ENCODE measurements at places on chromosomes 2 and 18. TPM values are rescaled to one million over a fixed set of nuclear protein-coding genes. Genes with fewer than 3 reads are reported as not detected.

DNA sequence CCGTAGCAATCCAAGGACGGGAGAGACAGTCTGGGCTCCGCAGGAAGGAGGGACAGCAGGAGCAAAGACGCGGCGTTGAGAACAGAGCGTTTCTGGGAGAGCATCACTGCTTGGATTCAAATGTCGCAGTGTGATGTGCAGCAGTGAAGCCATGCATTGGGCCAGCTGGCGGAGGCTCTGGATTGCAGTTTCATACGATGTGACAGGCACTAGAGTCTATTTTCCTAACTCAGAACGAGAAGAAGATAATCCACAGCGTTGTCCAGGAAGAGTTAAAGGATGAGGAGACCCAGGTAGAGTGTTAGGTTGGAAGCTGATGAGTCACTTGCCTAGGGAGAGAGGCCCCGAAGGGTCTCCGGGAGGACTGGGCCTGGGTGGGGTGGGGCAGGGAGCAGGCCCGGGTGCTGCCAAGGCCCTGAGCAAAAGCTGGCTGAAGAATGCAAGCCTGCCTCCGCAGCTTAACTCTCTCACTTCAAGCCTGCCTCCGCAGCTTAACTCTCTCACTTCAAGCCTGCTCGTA, 17.7 kb upstream of the SEMA4C start:
- no peak for DNase-seq

GRCh38 chr2:230410263-230410662, 5.7 kb upstream of the SP100 start:
- no peak for DNase-seq

- DNase-seq, result no peak
Measured at GRCh38 chr2:19255481-19255880, 102.9 kb downstream of the OSR1 start.

- DNase-seq, result no peak
Measured at GRCh38 chr2:25570161-25570845, 103.1 kb downstream of the DTNB start.

- DNase-seq, result no peak
Measured at GRCh38 chr2:239467956-239468490, 67.2 kb upstream of the HDAC4 start.

DNA sequence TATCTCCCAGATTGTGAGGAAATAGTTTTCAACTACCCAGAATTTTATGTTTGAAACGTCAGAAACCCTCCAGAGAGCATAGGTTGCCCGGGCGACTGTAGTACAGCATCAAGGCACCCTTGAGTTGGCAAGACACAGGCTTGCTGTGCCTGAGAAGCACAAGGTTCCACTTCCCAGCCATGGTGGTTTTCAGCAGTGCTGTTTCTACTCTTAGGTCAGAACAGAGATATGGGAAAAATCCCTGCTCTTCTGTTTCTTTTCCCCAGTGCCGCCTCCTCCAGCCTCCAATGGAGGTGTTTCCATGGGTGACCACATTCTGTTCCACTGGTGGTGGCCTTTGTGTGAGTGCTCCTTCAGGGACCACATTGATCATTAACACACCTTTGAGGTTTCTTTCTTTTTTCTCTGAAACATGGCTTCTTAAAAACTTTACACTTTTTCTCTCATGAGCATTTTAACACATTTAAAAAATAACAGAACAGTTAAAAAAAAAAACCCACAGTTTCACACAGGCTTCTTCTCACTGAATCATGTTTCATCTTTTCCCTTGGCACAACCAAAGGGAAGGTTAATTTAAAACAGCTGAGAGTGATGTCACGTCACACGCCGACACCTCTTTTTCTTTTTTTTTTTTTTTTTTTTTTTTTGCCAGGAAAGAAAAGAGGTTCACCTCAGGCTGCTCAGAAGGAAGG, 229.3 kb upstream of the HDAC4 start:
- DNase-seq, result peak; percentile 2

DNA sequence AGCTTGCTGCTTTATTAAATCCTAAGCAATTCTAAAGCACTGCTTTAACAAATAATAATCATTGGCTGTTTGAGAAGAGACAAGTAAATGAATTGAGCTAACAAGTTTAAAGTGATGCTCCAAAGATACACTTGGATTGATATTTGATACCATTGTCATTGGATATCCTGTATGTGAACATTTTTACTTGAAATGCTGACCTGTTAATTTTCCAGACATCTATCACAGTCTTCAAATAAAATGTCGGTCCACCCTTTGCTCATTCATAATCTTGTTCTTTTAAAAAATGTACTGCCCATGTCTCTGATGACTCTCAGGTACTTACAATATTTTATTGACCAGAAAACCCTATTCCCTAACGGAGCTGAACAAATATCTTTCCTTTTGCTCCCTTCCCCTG, 202.1 kb downstream of the DYSF start:
- no peak for DNase-seq

DNA sequence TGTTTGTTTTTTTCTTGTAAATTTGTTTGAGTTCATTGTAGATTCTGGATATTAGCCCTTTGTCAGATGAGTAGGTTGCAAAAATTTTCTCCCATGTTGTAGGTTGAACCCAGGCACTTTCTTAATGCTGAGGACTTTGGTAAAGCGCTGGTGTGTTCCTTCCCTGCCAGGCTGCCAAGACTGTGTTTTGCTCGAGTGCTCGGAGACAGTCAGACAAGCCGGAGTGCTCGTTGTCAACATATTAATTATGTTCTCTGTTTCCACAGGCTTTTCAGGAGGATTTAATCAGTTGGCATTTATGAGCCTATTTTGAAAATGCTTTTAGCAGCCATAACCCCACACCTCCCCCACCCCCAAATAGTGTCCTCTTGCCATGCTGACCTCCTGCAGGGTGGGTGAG, 6.4 kb downstream of the MTCL1 start:
- no peak for DNase-seq

DNA sequence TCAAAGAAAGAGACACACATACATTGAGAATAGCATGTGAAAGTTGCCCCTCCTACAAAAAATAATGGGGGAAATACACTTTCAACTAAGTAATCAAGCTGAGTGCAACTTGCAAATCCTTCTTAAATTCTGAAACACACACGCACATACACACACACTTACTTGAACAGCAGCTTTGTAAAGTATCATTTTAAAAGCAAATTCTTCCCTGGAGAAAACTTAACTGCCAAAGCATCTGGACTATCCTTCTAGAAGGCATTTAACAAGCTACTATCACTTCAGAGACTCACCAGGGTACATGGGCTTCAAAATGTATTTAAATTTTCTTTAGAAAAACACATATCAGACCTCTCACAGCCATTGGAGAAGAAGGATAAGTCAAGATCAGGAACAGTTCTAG, 15.3 kb downstream of the GAREM1 start:
- DNase-seq, result no peak

DNA sequence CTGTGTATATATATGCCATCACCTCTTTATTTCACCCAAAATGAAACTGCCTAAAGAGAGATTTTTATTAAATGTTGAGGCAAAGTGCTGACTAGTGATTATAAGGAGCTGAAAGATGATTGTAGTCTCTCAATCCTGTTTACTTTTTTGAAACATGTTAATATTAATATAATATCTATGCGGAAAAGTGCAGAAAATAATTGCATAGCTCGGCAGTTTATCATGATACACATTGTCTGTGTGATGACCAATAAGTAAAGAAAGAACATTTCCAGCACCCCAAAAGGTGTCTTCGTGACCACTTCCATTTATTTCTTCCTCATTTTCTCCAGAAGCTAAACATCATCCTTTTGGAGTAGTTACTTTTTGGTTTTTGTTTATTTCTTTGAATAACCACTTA, 99.0 kb downstream of the BIRC6 start:
- no peak for DNase-seq

GRCh38 chr18:68241881-68242280, 473.0 kb downstream of the TMX3 start:
- no peak for DNase-seq

GRCh38 chr18:63586966-63587365, at the start of gene SERPINB13:
SERPINB13 (plus strand) TSS chr18:63587343; CDS start chr18:63588668, 1,325 bp downstream.
- DNase-seq, result no peak

DNA sequence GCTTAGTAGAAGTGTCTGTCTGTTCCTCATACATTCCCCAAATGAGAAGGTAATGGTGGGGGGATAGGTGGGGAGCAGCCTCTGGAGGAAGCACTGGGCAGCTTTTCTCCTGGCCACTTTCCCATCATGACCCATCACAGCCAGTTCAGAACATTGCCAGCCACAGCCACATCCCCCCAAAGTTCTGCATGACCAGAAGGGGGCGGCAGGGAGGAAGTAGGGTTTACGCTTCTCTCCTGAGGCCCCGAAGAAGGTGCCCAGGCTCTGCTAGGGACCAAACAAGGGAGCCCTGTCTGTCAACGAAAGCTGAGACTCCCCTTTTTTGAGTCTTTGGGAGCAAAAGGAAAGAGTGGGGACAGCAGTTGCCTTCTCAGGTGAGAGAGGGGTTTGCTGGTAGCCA, 7.7 kb downstream of the IGFBP5 start:
- DNase-seq, result no peak

DNA sequence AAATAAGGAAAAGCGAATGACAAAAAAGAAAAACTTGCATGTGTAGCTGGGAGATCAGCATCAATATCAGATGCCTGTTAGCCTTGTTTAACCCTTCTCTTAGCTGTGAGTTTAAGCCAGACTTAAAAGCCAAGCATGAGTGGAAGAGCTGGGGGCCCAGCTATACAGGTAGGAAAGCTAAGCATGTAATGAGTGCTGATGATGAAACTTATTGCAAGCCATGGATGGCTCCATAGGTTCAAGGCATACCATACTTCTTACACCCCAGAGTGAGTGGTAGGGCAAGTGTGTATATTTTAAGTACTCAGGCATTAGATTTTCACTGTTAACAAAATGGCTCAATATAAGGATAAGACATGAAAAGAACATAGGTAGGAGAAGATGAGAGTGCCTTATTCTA, 28.0 kb downstream of the RBBP8 start:
- DNase-seq, result no peak

GRCh38 chr2:191050640-191050987, 36.6 kb upstream of the STAT1 start:
- DNase-seq, result no peak

GRCh38 chr2:160652236-160652635, 158.6 kb upstream of the RBMS1 start:
- DNase-seq, result no peak

DNA sequence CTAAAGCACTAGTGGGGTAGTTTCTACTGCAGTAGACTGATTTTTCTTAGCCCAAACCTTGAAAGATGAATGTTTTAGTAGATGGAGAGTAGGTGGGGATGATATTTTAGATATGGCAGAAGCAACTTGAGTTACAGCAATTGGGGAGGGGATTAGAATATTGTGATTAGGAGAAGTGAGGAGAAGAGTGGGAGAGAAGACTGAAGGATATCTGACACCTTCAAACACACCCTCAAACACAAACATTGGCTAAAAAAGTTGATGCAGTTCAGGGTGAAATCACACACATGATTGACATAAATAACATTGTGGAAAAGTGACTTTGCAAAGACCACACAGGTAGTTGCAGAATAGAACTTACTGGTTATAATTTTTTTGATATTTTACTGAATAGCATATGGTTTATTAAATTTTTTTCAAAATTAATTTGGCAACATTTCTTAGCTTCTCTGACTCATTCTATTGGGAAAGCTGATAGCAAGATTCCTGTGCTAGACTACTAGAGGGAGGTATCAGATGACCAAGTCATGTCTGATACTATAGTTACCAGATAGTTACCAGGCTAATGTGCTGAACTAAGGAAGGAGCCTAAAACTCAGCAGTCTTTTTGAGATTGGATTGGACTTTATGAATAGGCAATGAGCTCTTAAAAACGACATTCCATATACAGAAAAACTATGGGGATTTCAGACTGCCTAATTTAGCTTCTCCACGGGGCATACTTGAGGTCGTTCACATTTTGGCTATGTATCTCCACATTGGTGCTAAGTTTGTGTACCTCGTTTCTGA, 73.0 kb downstream of the ACTR3 start:
- no peak for DNase-seq

GRCh38 chr2:85600951-85601770, 1.3 kb downstream of the TMEM150A start:
- no peak for DNase-seq

- DNase-seq, result no peak
Measured at GRCh38 chr2:42063431-42064171, 15.8 kb downstream of the PKDCC start.

DNA sequence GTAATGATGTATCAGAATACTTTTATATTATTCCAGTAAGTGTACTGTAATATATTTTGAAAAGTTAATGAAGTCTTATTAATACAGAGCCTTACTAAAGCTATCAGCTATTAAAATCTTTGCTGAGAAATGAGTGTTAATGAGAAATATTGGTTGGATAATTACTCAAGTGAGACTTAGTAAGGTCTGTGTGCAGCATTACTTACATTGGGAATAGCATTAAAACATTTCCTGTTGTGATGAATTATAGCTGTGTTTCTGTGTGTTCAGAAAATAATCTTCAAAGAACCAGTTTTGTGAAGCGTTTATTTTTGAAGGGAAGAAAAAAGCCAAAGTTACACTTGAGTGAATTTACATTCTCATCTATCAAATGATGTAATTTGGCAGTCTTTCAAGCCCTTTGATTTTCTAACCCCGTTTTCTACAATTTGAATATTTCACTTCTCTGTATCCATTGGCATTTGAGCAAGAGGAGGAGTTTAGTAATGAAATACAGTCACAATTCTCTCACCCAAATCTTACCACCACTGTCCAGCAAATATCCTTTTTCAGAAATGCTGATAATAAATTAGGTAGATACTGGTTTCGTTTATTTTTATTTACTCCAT, 123.5 kb upstream of the BOD1L2 start:
- peak; percentile 16 for DNase-seq

DNA sequence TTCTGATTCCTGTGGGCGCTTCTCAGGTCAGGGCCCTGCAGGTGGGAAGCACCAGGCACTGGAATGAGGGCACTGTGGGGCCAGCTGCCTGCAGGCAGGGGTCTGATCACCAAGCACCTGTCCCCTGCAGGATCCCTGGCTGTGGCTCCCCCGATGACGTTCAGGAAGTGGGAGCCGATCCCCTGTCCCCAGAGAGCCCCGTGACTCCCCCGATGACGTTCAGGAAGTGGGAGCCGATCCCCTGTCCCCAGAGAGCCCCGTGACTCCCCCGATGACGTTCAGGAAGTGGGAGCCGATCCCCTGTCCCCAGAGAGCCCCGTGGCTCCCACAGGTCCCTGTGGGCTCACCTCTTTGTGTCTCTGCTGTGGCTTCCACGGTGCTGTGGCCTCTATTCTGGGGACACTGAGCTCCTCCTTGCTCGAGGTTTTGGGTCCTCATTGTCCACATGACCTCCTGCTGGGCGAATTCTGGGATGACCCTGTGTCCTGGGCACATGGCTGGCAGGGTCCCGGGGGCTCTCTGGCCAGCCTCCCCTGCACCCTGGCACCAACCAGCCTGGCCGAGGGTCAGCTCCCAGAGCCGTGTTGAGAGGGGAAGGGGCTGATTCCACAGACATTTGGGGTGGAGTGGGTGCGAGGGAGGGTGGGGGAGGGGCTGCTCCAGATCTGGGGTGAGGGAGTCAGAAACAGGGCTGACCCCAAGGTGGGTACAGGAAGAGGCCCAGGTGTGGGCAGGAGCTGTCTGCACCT, 4.8 kb downstream of the NEU4 start:
- DNase-seq, result no peak

The FNDC4 gene
- total RNA-seq, result 26.6 TPM

The TMEM169 gene
- 2.9 TPM for total RNA-seq

The ST8SIA5 gene
- total RNA-seq, result not detected

The KIF1A gene
- total RNA-seq, result 69.2 TPM

The CNDP2 gene
- total RNA-seq, result 171 TPM

The TRABD2A gene
- 0.58 TPM for total RNA-seq

The EML6 gene
- total RNA-seq, result 3.7 TPM

Measured in epithelial cell of proximal tubule (primary cell).